ENCODE measurements at places on chromosomes 5 and 9. TPM values are rescaled to one million over a fixed set of nuclear protein-coding genes. Genes with fewer than 3 reads are reported as not detected.

The TESK1 gene
- 29.8 TPM for total RNA-seq

The MARCHF11 gene
- not detected for total RNA-seq

The TMOD1 gene
- total RNA-seq = 1.8 TPM

The MYO10 gene
- 36.3 TPM for total RNA-seq

The SPATA31C1 gene
- not detected for total RNA-seq

The MUSK gene
- total RNA-seq = not detected

The WWC1 gene
- total RNA-seq = 86.6 TPM

The PPP3R2 gene
- not detected for total RNA-seq

The VPS13A gene
- 6.7 TPM for total RNA-seq

The FRMD3 gene
- 4.7 TPM for total RNA-seq

The NMUR2 gene
- 0.10 TPM for total RNA-seq

The MEIKIN gene
- total RNA-seq = not detected

The WDR31 gene
- 1.1 TPM for total RNA-seq

The KIF24 gene
- total RNA-seq = 3.3 TPM

The HTR4 gene
- not detected for total RNA-seq

The IL5 gene
- not detected for total RNA-seq

The FABP6 gene
- 0.53 TPM for total RNA-seq

The CDC14B gene
- total RNA-seq = 13.7 TPM

The ANKHD1 gene
- 47.6 TPM for total RNA-seq

The KCNV2 gene
- not detected for total RNA-seq

The SARDH gene
- 0.15 TPM for total RNA-seq

Measured in A549 treated with Hydrocortisone at 1 μM for 4 hours (cell line).